HT1080 (cell line): ENCODE measurements at places on chromosomes 11 and 22. TPM values are rescaled to one million over a fixed set of nuclear protein-coding genes. Genes with fewer than 3 reads are reported as not detected.

GRCh38 chr11:120381401-120381800 lies 45.2 kb downstream of the ARHGEF12 start:
- DNase-seq = no peak

DNA sequence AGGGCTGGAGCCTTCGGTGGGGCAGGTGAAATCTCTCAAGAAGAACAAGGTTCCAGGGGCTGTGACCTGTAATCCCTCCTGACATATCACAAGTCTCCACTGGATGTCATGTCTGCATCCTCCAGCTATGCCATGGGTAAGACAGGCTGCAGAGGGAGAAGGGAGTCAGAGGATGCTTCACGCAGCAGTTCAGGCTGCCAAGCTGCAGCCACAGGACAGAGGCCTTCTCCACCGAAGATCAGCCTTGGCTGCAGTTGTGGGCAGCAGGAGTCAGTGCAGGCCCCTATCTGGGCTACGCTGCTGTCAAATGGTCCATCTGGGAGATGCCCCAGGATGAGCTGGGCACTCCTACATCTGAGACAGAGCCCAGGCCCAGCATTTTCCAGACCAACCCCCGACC lies 25.0 kb downstream of the DKK3 start:
- no peak for DNase-seq

DNA sequence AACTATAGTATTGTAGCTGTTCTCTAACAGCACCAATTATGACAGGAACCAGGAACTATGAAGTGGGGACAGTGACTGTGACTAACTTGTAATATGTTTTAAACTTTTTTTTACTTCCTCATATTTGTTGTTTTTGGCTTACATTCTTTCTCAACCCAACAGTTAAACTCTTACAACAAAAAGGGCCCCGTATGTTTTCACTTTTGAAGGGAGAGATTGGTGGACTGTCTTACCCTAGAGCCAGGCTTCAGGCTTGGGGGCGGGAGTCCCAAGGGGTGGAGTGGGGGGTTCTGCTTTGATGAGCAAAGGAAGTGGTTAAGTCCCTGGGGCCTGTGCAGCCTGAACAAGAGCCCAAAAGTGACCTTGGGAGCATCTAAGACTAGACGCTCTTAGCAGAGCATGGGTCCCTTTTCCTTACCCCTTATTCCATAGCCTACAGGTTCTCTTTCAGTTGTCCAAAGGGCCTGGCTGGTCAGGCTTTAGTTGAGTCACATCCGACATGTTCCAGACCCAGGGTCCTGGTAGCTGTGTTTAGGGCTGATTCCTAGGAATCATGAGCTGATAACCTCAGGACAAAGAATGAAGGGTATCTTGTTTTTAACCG lies 38.8 kb downstream of the STIM1 start:
- no peak for DNase-seq

- peak; percentile 17 for DNase-seq
These were observed 6.0 kb upstream of the ACR start for GRCh38 chr22:50731811-50732624.

GRCh38 chr11:95148406-95148805 lies 58.8 kb downstream of the ENDOD1 start:
- DNase-seq = no peak

- DNase-seq = no peak
These were observed 388.1 kb upstream of the B3GAT1 start for GRCh38 chr11:134800130-134800529.

DNA sequence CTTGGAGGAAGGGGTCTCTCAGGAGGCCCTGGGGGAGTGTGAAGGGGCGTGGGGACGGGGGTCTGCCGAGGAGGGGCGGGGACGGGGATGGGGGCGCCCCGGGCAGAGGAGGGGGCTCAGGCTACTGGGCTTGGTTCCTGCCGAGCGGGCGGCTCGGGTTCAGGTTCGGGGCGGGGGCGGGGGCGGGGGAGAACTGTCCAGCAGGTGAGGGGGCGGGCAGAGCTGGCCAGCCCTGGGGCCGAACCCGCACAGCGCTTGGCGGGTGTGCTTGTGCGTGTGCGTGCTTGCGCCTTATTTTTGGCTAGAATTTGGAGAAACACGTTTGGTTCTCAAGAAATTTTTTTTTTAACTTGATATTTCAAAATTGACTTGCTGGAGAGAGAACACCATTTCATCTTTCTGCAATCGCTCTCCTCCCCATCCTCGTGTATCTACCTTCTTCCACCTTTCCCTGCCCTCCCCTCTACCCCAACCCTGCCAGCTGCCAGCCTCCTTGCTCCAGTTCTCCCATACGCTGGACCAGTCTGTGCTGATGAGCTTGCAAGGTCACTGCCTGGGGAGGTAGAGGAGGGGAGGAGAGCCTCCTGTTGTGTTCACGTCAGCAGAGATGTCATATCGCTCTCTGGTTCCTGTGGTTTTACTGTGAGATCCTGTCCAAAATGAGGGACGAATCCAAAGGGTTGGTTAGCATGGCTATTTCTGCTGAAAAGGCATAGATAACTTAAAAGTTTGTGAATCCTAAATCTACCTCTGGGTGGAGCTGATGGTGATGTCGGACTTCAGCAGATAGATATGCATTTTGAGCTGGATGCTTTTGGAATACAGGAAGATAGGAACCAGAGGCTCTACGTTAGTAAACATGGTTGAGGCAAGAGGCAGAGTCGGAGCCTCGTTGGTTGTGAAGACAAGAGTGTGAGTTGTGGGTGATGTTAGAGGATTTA lies 668 bp downstream of the MADD start:
- peak; percentile 57 for DNase-seq

DNA sequence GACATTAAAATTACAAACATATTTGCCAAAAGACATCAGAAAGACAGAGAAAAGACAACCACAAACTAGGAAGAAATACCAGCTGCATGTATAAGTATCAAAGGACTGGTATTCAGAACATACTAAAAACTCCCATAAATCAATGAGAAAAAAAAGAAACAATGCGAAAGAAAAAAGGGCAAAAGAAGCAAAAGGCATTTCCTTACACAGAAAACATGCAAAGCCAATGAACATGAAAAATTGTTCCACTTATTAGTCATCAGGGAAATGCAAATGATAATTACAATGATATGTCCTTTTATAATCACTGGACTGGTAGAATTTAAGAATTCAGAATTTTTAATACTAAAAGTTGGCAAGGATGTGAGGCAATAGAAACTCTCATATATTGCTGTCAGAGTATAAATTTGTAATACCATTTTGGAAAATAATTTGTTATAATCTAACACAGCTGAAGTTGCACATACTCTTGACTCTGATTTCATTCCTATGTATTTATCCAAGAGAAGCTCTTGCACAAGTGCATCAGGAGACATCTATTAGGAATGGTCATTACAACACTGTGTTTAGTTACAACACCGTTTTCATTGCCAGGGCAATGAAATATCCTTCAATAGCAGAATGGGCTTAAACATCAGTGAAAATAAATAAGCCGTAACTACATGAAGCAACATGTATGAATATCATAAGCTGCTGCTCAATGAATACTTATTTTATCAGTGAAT lies 279.7 kb downstream of the SWAP70 start:
- DNase-seq = no peak

GRCh38 chr11:35823742-35824298 lies 120.0 kb upstream of the LDLRAD3 start:
- no peak for DNase-seq

Gene KCNJ1
- total RNA-seq = not detected in 2 replicates

Gene TRIM21
- 28.8 and 30.5 TPM in 2 replicates for total RNA-seq

Gene PHOX2A
- not detected in 2 replicates for total RNA-seq

Gene WNT11
- total RNA-seq = not detected in 2 replicates
